ENCODE measurements at places on chromosomes 7 and 10. TPM values are rescaled to one million over a fixed set of nuclear protein-coding genes. Genes with fewer than 3 reads are reported as not detected.

Gene AOAH
- not detected for total RNA-seq

Gene MGAM2
- total RNA-seq = not detected

Gene MTPN
- total RNA-seq = 145 TPM

Gene GPR15LG
- not detected for total RNA-seq

Gene CCZ1
- total RNA-seq = 44.5 TPM

Gene KIAA1217
- 2.3 TPM for total RNA-seq

Gene GPR146
- 9.0 TPM for total RNA-seq

Gene AOC1
- total RNA-seq = not detected

Gene MTURN
- 18.9 TPM for total RNA-seq

Gene SPDYE17
- not detected for total RNA-seq

Gene UBN2
- total RNA-seq = 2.7 TPM

Gene PON3
- total RNA-seq = under 0.01 TPM

Gene NXPH1
- not detected for total RNA-seq

All from regular cardiac myocyte (primary cell).